ENCODE measurements at places on chromosomes 3 and 15.

DNA sequence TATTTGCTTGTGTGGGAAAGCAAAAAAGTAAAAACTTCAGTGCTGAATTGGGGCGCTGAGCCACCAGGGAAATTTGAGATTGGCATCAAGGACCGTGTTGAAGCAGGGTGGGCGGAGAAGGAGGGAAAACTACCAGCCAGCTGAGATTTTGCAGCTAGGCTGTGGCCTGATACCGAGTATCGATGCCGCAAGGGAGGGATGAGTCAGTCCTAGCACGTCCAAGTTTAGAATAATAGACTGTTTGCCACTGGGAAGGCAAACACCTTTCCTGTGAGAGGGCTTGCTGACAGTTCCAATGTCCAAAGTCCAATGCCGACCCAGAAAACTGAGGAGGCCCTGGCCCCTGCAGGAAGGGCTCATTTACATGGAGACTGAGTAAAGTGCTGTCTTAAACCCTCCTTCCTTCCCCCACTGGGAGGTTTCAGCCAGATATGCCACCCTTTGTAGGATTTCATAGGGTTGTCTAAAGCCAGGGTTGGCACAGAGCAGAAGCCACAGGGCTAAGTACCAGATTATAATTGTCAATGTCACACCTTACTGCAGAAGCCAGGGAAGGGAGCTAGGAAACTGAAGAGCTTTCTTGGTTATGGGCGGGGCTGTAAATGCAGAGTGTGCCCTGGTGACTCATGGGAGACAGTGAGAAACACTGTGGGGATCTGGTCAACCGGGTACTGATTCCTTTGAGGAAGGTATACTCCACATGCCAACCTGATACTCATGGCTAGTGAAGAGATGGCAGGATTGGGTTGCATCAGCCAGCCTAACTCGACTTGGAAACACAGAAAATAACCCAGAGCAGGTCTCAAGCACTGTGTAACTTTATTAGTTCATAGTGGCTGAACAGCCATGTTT is 28.4 kb upstream of the PIK3CB start:
- no peak for DNase-seq

DNA sequence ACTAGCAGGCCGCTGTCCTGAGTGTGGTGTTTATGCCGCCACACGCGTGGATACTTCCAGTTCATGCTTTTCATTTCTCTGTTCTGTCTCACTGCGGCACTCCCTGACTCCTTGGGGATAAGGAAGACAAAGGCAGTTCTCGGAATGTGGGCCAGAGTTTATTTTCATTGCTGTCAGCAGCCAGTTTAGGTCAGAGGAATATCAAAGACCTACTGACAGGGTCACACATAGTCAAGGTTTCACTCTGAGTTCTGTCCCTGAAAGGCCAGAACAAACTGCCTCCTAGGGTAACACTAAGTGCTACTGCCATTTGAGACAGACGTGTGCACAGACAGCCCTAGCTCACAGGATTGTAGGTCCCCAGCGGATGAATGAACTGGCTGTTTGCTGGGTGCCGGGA is 27.3 kb upstream of the SPTBN5 start:
- no peak for DNase-seq

- no peak for DNase-seq
These were observed 55.3 kb upstream of the VILL start for GRCh38 chr3:37935290-37935668.

GRCh38 chr3:66490984-66491383 is 9.8 kb downstream of the LRIG1 start:
- DNase-seq = no peak

- no peak for DNase-seq
These were observed 48.5 kb downstream of the HERC2 start for GRCh38 chr15:28273468-28273867.

DNA sequence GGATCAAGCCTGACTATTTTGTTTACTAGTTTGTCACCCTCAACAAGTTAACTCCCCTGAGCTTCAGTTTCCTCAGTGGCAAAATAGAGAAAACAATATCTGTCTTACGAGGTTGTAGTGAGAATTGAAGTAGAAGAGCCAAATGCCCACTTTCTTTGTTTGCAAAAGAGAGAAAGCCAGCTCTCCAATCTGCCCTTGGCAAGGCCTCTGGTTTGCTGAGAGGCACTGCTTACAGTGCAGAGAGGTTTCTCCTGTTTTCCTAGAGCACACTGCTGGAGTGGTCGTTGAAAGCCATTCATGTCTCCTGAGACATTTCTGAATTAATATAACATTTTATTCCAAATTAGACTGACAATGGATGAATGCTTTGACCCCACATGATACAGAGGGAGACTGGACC is 260.5 kb upstream of the IGF1R start:
- DNase-seq = no peak

- DNase-seq = no peak
These were observed 11.3 kb downstream of the LDHAL6B start for GRCh38 chr15:59217876-59218498.

DNA sequence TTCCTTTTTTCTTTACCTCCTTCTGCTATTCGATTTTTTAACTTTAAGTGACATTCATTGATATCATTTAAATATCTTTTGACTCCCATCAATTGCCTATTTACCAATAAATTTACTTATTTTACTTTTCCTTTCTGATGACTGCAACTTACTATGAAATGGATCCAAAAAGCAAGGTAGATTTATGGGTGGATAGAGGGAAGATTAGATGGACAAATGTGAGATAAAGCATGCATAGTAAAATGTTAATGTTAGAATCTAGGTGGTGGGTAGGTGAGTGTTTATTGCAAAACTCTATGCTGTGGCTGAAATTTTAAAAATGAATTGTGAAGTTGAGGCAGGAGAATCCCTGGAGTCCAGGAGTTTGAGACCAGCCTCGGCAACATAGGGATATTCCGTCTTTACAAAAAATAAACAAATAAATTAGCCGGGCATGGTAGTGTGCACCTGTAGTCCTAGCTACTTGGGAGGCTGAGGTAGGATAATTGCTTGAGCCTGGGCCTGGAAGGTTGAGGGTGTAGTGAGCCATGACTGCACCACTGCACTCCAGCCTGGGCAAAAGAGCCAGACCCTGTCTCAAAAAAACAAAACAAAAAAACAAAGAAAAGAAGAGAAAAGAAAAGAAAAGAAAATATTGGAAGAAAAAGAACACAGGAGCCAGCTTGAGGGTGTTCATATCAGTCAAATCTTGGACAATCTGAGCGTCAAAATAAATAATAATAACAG is 6.1 kb upstream of the PDCD6IP start:
- DNase-seq = no peak

DNA sequence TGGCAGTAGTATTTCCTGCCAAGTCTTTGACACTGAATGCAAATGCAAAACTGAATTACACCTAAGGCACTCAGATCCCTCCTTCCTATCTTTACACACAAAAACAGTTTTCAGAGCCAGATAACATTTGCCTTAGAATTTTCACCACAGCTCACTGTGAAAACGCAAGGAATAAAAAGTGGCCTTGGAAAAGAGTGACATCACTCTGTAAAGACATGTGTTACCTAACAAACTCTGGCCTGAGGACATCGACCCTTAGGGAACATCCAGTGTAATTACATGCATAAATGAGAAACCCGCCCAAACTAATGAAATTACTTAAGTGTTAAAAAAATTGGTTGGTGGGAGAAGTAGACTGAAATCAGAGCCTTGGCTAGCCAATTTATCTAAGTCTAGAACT is 88.9 kb downstream of the PLOD2 start:
- DNase-seq = no peak

- DNase-seq = no peak
These were observed 31.6 kb downstream of the DRD3 start for GRCh38 chr3:114147251-114147650.

GRCh38 chr3:34837848-34838741 is 801.2 kb upstream of the ARPP21 start:
- DNase-seq = no peak

DNA sequence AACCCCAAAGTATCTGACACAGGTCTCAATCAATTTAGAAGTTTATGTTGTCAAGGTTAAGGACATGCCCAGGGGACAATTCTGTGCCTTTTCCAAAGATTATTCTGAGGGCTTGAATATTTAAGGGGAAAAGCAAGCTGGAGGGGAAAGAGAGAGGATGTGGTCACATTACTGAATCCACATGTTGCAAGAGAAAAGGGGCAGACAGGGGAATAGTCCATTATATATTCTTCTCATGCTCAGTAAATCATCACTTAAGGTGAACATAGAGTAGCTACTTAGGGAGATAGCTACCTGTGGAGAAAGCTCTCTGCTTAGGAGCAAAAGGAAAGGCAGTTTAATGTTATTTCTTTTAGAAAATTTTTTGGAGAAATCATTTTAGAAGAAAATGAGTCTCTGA is 751.6 kb downstream of the SI start:
- no peak for DNase-seq

GRCh38 chr3:15321349-15321748 is 11.0 kb downstream of the SH3BP5 start:
- no peak for DNase-seq

DNA sequence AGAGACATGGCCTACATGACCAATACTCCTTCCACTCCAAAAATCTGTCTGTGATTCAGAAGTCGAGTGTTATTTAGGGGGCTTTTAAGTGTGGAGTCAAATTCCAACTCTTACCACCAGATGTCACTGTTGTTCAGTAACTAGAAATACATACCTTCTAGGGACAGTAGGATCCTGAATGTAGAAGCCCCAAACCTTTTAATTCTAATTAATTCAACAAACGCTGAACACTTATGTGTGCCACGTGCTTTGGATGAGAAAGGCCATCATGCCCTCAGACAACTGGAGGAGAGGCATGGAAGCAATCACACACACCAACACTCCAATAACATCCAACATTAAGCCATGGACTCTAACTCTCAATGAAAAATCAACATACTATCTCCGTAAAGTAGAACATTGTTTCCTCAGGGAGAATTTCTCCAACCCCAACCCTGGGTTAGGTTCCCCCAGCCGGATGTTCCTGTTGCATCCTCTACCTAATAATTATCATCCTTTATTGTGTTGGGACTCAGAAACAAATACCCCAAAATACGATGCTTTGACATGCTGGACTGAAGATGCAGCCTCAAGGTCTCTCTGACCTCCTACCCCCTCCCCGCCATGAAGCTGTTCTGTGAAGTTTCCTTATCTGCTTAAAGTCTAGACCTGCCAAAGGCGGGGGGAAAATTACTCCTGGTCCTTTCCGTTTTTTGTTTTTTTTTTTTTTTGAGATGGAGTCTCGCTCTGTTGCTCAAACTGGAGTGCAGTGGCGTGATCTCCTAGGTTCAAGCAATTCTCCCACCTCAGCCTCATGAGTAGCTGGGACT is 8.0 kb upstream of the CCDC13 start:
- peak; percentile 32 for DNase-seq

DNA sequence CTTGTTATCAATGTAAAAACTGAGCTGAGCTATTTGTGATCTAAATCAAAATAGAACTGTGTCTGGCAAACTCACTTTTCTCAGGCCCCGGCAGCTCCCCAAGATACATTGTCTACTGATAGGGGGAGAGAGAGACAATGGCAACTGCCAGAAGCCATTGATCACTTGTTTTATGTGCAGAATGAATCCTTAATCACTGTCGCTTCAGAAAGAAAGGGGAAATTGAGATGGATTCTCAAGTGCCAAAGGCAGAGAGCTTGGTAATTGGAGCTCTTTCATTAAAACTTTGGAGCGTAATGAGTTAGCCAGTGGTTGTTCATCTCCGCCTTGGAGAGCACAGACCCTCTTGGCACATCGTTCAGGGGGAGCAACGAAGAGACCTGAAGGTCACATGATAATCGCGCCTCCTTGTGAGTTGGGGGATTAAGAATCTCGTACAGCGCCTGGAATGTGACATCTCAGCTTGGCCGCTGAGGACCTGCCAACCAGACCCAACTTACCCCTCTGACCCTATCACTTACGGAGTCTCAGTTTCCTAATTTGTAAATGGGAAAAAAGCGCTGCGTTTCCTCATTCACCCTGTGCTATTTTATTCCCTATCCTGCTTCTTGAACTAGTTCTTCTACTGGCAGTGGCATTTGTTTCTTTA is 252.8 kb downstream of the VPS13C start:
- no peak for DNase-seq

GRCh38 chr3:143291836-143292447 is 172.4 kb downstream of the CHST2 start:
- DNase-seq = no peak

Measured in DMS79 (cell line).